Adipocyte (in vitro differentiated cells): ENCODE measurements at places on chromosomes 4 and X.

GRCh38 chr4:73676861-73677323 is 56.7 kb upstream of the RASSF6 start:
- no peak for DNase-seq

- no peak for DNase-seq
Observed at GRCh38 chr4:87919941-87920340, 55.6 kb upstream of the SPP1 start.

DNA sequence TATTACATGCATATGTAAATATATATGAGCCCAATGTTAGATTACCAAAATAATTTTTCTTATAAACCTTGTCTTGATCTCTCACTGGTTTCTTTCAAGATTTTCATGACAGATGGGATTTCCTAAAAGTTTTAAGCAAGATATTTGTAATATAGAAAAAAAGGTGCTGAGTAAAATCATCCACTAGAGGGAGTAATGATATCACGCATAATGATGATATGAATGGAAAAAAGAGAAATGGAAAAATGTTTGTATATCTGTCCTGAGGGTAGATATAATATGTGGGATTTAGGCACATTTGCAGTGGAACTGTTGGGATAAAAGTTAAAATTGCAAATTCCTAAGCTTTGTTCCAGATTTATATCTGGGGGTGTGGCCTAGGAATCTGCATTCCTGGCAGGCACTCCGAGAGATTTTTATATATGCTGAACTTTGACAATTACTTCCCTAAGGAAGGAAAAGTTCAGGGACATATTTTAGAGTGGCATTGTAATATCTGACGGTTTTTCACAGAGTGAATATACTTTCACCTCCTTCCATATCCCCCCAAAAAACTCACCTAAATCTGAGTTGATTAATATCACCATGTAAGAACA is 60.5 kb downstream of the TMA16 start:
- DNase-seq: peak; percentile 76

- no peak for DNase-seq
Observed at GRCh38 chrX:110698696-110699095, 96.9 kb downstream of the CHRDL1 start.

DNA sequence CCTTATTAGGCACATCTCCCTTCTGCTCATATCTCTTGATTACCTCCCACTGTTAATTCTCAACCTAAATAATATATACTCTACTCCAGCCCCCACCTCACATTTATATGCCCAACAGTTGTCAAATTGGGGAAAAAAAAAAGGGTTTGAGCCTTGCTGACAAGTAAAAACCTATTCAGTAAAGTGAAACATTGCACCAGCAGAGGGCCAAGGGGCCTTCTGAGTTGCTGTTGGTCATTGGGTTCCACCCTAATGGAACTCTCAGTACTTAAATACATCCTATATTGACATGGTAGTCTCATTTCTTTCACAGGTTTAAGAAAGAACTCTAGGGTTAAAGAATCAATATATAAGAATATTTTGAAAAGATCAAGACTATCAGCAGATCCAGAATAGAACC is 362.2 kb downstream of the SMARCA1 start:
- no peak for DNase-seq

GRCh38 chrX:69538321-69538876 is 34.3 kb downstream of the NALF2 start:
- peak; percentile 77 for DNase-seq

DNA sequence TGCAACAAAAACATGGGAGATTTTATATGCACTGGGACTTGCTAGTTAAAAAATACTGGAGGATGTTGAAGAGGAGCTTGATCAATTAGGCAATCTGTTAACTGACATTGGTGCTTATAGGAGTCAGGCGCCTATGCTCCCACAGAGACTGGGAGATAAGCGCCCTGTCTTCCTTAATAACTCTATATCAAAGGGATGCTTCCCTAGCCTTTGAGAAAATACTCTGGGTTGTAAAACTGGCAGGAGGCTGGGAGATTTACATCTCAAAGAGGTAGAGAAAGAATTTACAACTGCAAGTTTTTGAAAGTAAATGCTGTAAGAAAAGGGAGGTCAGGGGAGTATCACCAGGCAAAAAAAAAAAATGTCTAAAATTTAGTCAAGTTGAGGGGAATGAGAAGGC is 325.4 kb downstream of the PCDH10 start:
- no peak for DNase-seq
